ENCODE measurements at places on chromosomes 3 and 15.

- no peak for DNase-seq
Observed at GRCh38 chr3:37667335-37667734, 194.3 kb upstream of the CTDSPL start.

- no peak for DNase-seq
Observed at GRCh38 chr3:42102571-42102970, 11.4 kb downstream of the TRAK1 start.

- DNase-seq, result no peak
Observed at GRCh38 chr3:17032407-17033034, 147.8 kb downstream of the PLCL2 start.

GRCh38 chr3:79140708-79141107 lies 627.1 kb downstream of the ROBO1 start:
- no peak for DNase-seq

GRCh38 chr15:57923306-57923705 lies 142.2 kb downstream of the ALDH1A2 start:
- no peak for DNase-seq

- DNase-seq, result no peak
Observed at GRCh38 chr3:133949438-133949837, 53.8 kb upstream of the RAB6B start.

- DNase-seq, result no peak
Observed at GRCh38 chr3:130256821-130257340, 88.6 kb upstream of the COL6A5 start.

DNA sequence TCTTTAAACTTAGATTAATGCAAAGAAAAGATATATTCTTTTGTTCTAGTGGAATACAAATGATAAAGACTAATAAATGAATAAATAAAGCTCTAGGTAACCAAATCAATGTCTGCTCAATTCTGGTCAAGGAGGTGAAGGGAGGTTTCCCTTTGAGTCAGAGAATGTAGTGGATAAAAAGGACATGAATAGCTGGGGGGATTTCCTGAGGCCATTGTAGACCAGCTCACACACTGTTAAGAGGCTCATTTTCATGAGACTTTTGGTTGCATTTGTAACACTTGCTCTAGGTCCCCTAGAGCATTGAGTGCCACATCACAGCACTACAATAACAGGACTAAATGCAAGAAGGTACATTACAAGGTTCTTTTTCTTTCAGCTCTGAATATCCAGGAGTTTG lies 170.7 kb downstream of the TIGIT start:
- DNase-seq, result no peak

DNA sequence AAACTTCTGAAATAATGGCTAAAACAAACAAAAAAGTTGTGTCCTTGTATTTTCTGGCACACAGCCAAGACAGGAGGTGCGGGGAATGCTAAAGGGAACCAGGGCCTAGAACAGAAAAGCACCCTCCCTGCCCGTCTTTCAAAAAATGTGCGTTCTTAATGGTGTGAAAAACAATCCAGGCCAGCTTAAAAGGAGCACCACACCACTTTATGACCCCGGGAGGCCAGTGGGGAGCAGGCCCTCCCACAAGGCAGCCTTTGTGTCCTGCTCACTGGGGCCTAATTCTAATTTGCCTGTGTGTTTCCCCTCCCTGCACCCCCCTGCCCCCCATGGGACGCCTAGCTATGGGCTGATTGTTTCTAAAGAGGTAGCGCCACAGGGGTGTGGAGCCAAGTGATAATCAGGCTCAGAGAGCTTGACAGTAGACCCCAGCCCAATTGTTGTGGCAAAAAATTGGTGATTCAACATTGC lies 181.4 kb downstream of the GREM1 start:
- no peak for DNase-seq

DNA sequence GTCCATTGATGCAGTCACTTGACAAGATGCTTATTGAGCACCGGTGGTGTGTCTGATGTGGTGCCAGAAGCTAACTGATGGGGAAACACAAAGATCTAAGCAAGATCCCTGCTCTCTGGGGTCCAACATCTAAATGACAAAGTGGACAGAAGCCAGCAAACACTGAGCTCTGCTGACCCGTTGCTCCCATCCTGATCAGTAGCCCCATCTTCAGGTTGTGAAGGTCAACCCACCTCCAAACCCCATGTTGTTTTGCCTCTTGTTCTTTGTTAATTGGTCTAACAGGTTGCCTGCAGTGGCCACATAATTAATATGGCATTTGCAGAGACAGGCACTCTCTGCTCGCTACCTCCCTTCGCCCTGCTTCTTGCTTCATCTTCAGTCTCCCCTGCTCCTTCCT lies 21.5 kb upstream of the GLCE start:
- no peak for DNase-seq
